ENCODE measurements at places on chromosomes 16 and 17. TPM values are rescaled to one million over a fixed set of nuclear protein-coding genes. Genes with fewer than 3 reads are reported as not detected.

DNA sequence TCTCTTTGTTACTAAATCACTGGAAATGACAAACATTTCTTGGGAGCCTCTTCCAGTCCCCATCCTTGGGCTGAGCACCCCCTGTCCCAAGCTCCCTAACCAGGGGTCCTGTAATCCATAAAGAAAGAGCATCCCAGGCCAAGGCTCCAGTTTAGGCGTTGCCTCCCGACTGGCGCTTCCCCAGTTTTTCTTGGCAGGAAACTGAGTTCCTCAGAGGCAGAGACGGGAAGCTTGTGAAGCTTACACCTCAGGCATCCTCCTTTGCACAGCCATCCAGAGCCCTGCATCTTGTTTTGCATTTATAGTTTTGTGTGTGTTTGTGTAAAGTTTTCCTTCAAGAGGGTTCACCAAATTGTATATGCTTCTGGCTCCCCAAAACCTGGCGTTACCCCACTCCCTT lies 7.1 kb downstream of the COPZ2 start:
- no peak for DNase-seq

GRCh38 chr17:40058186-40058784 lies 4.1 kb upstream of the MED24 start:
- no peak for DNase-seq

GRCh38 chr17:31134576-31134975 lies 39.8 kb downstream of the NF1 start:
- DNase-seq: no peak

DNA sequence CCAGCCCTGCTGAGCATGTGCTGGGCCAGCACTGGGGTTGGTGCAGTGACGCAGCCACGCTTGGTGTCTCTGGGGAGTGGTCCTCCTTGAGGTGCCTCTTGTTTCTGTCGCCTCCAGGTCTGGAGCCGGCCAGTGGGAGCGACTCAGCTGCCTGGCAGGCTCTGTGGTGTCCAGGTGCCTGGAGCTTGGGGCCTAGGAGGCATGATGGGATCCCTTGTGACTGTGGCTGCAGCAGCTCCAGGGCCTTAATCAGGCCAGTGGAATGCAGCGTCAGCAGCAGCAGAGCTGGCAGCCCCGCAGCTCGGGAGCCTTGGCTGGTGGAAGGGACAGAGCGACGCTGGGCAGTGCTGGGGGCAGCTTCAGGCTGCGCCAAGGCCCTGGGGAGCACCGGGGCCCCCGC lies 74.7 kb upstream of the CIBAR2 start:
- DNase-seq: no peak

DNA sequence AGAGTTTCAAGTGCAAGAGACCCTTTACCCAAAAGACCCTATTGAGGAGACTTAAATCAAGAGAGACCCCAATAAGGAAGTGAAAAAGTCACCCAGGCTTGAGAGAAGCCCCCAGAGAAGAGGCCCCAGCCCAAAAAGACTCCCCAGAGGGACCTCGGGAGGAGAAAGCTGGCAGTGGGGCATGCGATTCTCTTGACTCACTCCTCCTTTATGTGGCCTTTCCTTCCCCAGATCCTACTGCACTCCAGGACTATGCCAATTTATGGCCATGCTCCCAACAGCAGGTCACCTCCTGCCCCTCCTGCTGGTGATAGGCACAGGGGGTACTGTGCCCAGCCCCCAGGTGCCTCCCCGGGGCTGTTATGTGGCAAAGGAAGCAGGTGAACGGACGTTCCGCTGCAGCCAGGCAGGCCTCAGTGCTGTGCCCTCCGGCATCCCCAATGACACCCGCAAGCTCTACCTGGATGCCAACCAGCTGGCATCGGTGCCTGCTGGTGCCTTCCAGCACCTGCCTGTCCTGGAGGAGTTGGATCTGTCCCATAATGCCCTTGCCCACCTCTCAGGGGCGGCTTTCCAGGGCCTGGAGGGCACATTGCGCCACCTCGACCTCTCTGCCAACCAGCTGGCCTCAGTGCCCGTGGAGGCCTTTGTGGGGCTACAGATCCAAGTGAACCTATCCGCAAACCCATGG lies 16.3 kb downstream of the LRRC3C start:
- DNase-seq: no peak

- no peak for DNase-seq
Measured at GRCh38 chr17:48575673-48576478, 2.3 kb downstream of the HOXB4 start.

DNA sequence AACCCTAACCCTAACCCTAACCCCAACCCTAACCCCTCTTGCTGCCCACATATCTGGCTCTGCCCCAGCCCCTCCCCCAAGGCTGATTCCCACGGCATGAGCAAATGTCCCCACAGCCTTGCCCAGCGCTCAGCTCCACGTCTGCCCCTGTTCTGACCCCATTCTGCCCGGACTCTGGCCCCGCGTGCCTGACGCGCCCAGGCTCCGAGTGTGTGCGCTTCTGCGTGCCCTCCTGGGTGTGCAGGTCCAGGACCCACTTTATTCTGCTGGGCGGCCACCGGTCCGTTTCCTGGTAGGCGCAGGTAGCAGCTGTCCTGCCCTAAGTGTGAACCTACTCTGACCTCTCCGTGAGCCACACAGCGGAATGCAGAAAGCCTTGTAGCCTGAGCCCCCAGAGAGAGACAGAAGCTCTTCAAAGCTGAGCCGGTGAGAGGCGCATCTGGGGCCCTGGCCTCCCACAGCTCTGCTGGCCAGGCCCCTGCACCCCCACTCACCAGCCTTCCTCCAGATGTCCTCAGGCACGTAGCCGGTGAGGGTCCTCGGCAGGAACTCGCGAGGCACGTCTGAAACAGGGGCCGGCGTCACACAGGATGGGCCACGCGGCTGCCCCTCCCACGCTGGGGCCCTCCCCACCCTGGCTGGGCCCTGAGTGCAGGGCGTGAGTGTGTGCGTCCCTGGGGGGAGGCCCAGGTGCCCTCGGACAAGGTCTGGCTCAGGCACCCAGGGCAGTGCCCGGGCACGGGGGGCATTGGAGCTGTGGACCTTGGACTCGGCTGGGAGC lies 14.0 kb upstream of the PABPN1L start:
- DNase-seq: no peak

- no peak for DNase-seq
Measured at GRCh38 chr16:4508806-4509205, 29.8 kb downstream of the CDIP1 start.

GRCh38 chr16:26500326-26500725 lies 566.4 kb upstream of the C16orf82 start:
- DNase-seq: no peak

DNA sequence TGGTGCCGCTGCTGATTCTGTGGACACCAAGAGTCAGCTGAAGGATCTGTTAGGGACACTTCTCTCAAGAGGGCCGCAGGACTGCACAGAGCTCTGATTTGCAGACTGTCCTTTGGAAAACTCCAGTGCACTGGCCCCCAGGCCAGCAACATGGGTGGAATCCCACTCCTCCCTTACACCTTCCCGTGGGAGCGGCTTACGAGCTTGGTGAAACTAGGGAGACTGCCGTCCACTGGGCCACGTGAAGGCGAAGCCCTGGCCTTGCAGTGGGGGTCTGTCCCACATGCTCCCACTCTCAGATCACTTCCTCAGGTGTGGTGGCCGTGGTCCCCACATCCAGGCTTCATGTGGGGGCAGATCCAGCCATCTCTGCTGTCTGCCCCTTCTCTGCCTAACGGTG lies 36.4 kb downstream of the PSME3IP1 start:
- no peak for DNase-seq

- DNase-seq: no peak
Measured at GRCh38 chr16:9429646-9430330, 338.3 kb downstream of the HAPSTR1 start.

KCNH6 gene
- total RNA-seq: not detected

MYCBPAP gene
- total RNA-seq: 0.46 TPM

NDRG4 gene
- total RNA-seq: 87.1 TPM

ZSCAN10 gene
- total RNA-seq: not detected

GALR2 gene
- total RNA-seq: 0.07 TPM

GPR142 gene
- not detected for total RNA-seq
